ENCODE measurements at places on chromosomes 11 and 22. TPM values are rescaled to one million over a fixed set of nuclear protein-coding genes. Genes with fewer than 3 reads are reported as not detected.

The MYOD1 gene
- not detected for total RNA-seq

The MS4A3 gene
- not detected for total RNA-seq

The PGA5 gene
- total RNA-seq, result 0.29 TPM

The GGTLC3 gene
- total RNA-seq, result not detected

The DMC1 gene
- total RNA-seq, result 15.3 TPM

The SAA2 gene
- total RNA-seq, result not detected

The TREH gene
- not detected for total RNA-seq

The TNNT3 gene
- not detected for total RNA-seq

The SCGB2A2 gene
- not detected for total RNA-seq

The BEST1 gene
- total RNA-seq, result 13.1 TPM

The SMC1B gene
- total RNA-seq, result not detected

The NUDT8 gene
- total RNA-seq, result 4.5 TPM

The NOX4 gene
- total RNA-seq, result 1.0 TPM

The PYGM gene
- total RNA-seq, result 1.3 TPM

The KREMEN1 gene
- total RNA-seq, result 13.9 TPM

The PRRG4 gene
- total RNA-seq, result 0.15 TPM

The C11orf86 gene
- total RNA-seq, result not detected

The TIMP3 gene
- 614 TPM for total RNA-seq

The GAL3ST3 gene
- total RNA-seq, result not detected

All from smooth muscle cell of trachea (primary cell).